ENCODE measurements at places on chromosomes 6 and 20.

DNA sequence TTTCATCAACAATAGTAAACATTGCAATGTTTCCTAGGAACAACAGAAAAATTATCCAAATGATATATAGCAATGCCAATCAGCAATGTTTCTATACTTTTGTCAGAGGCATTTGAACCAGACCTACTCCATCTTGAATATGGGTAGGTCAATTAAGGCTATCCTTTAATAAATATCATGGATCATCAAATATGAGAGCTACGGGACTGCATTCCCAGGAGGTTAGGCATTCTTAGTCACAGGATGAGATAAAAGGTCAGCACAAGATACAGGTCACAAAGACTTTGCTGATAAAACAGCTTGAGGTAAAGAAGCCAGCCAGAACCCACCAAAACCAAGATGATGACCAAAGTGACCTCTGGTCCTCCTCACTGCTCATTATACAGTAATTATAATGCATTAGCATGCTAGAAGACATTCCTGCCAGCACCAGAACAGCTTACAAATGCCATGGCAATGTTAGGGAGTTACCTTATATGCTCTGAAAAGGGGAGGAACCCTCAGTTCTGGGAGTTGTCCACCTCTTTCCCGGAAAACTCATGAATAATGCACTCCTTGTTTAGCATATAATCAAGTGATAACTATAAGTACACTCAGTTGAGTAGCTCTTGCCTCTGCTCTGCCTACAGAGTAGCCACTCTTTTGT, 8.6 kb upstream of the SERPINB6 start:
- H3K36me3 ChIP-seq, result no peaks in the 10 kb centered on the region
- H3K4me1 ChIP-seq, result no peaks in the 10 kb centered on the region
- H3K27ac ChIP-seq, result no peak overlapping the region
- no peak for DNase-seq
- no peaks in the 10 kb centered on the region for H3K27me3 ChIP-seq

DNA sequence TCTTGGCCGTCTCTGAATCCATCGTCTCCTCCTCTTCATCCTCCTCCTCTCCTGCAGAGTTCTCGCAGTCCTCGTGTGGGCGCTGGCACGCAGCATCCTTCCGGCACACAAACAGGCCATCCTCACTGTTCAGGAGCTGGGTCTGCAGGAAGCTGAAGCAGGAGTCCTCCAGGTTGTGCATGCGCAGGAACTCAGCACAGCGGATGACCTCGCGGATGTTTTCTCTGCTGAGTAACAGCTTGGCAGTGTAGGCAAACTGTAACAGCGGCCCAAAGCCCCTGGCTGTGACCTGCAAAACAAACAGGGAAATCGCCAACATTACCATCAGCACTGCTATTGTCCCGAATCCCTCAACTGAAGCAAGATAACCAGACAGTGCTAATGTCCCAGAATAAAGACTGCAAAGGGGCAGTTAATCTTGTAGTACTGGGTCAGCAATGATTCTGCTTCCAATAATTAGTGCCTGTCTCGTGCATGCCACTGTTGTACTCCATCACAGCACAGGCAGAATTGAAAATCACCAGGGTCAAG, 57.4 kb downstream of the GJA10 start:
- DNase-seq, result no peak
- peaks cover 30% of the 10 kb centered on the region for H3K4me1 ChIP-seq
- H3K36me3 ChIP-seq, result peaks cover 32% of the 10 kb centered on the region
- no peak overlapping the region for H3K4me3 ChIP-seq

- H3K27me3 ChIP-seq, result no peaks in the 10 kb centered on the region
- no peaks in the 10 kb centered on the region for H3K4me1 ChIP-seq
These were observed 46.1 kb upstream of the TMEM217 start for GRCh38 chr6:37303891-37304503.

GRCh38 chr6:27791182-27791943, 120.8 kb downstream of the OR2B2 start:
- H3K27me3 ChIP-seq, result no peaks in the 10 kb centered on the region
- H3K27ac ChIP-seq, result no peak overlapping the region
- peak overlapping the region; percentile 35 for H3K4me3 ChIP-seq

GRCh38 chr6:54719633-54720032, 126.9 kb upstream of the FAM83B start:
- no peak overlapping the region for H3K27ac ChIP-seq
- no peaks in the 10 kb centered on the region for H3K4me1 ChIP-seq
- no peak for DNase-seq
- no peaks in the 10 kb centered on the region for H3K27me3 ChIP-seq
- H3K4me3 ChIP-seq, result no peak overlapping the region
- H3K36me3 ChIP-seq, result no peaks in the 10 kb centered on the region

- DNase-seq, result no peak
- no peaks in the 10 kb centered on the region for H3K4me1 ChIP-seq
- no peak overlapping the region for H3K4me3 ChIP-seq
- no peak overlapping the region for H3K27ac ChIP-seq
- no peaks in the 10 kb centered on the region for H3K27me3 ChIP-seq
These were observed 326.1 kb downstream of the PRL start for GRCh38 chr6:21970569-21971300.

DNA sequence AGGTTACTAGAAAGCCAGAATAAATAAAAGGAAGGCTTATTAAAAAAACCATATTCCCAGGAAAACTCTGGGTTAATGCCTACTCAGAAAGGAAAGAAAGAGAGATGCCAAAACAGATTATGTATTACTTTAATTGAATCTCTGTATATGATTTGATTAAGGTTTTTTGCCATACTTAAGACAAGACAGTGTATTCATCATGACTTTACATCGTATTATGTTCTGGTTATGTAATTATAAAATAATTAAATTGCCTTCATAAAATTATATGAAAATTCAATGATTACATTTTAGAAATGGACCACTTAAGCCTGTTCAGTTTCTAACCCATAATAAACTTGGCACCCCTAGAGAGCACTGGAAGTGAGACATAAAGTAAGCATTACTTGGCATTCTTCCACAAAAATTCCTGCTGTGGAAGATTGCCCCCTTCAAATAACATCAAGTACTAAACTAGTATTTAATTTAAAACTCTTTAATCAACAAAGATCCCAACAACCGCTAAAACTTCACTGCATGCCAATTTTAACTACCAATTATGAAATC, 20.8 kb upstream of the IBTK start:
- no peaks in the 10 kb centered on the region for H3K36me3 ChIP-seq
- H3K27ac ChIP-seq, result no peak overlapping the region
- H3K4me1 ChIP-seq, result no peaks in the 10 kb centered on the region
- DNase-seq, result no peak

DNA sequence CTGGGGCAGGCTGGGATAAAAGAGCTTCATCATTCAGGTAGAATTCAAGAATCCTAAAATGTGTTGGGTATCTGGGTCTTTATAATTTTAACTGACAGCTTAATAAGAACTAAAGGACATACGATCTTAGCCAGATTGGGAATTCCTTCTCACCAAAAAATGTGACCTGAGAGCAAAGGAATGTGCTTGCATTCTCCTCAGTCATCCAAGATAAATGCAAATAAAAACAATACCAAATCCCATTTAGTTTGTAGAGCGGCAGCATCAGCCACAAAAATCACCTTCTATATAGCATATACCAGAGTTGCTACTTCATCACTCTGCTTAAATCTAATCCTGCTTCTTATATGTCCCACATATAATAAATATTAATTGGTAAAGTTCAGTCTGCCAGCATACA, 16.9 kb downstream of the USP49 start:
- no peak overlapping the region for H3K27ac ChIP-seq
- no peak for DNase-seq
- H3K4me3 ChIP-seq, result no peak overlapping the region
- H3K27me3 ChIP-seq, result no peaks in the 10 kb centered on the region
- H3K4me1 ChIP-seq, result no peaks in the 10 kb centered on the region

DNA sequence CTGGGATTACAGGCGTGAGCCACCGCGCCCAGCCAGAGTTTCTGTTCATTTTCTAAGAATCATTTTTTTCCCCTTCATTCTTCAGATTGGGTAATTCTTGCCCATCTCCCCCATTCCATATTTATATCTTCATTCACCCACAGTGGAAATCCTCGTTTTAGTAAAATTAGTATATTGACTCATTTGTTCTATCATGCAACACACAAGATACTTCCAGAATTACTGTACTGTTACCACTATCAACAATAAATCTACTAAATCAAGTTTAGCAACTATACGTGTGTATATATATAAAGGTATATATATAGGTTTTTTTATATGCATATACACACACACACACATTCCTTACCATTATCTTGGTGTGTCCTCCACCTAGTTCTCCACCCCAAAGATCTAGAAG, 41.2 kb upstream of the KCNG1 start:
- no peaks in the 10 kb centered on the region for H3K4me1 ChIP-seq
- no peaks in the 10 kb centered on the region for H3K36me3 ChIP-seq
- H3K27me3 ChIP-seq, result peaks cover 2% of the 10 kb centered on the region
- no peak overlapping the region for H3K27ac ChIP-seq

- H3K36me3 ChIP-seq, result no peaks in the 10 kb centered on the region
- DNase-seq, result no peak
- H3K4me1 ChIP-seq, result peaks cover 42% of the 10 kb centered on the region
- H3K27me3 ChIP-seq, result no peaks in the 10 kb centered on the region
- H3K27ac ChIP-seq, result peak overlapping the region; percentile 27
- no peak overlapping the region for H3K4me3 ChIP-seq
These were observed 19.7 kb upstream of the TAGAP start for GRCh38 chr6:159064477-159064876.

GRCh38 chr6:27980111-27980510, 23.1 kb downstream of the OR2B6 start:
- H3K4me1 ChIP-seq, result no peaks in the 10 kb centered on the region
- H3K36me3 ChIP-seq, result no peaks in the 10 kb centered on the region
- no peak overlapping the region for H3K4me3 ChIP-seq
- H3K27me3 ChIP-seq, result peaks cover 9% of the 10 kb centered on the region
- no peak overlapping the region for H3K27ac ChIP-seq

GRCh38 chr6:117168296-117169063, 96.9 kb upstream of the VGLL2 start:
- no peaks in the 10 kb centered on the region for H3K36me3 ChIP-seq

GRCh38 chr20:6416371-6416770, 293.5 kb upstream of the FERMT1 start:
- no peak for DNase-seq
- no peak overlapping the region for H3K27ac ChIP-seq
- no peaks in the 10 kb centered on the region for H3K27me3 ChIP-seq
- H3K36me3 ChIP-seq, result no peaks in the 10 kb centered on the region

- H3K4me3 ChIP-seq, result no peak overlapping the region
- H3K27me3 ChIP-seq, result no peaks in the 10 kb centered on the region
- no peaks in the 10 kb centered on the region for H3K4me1 ChIP-seq
- no peaks in the 10 kb centered on the region for H3K36me3 ChIP-seq
- DNase-seq, result no peak
These were observed 41.6 kb upstream of the FRMD1 start for GRCh38 chr6:168120390-168121302.

DNA sequence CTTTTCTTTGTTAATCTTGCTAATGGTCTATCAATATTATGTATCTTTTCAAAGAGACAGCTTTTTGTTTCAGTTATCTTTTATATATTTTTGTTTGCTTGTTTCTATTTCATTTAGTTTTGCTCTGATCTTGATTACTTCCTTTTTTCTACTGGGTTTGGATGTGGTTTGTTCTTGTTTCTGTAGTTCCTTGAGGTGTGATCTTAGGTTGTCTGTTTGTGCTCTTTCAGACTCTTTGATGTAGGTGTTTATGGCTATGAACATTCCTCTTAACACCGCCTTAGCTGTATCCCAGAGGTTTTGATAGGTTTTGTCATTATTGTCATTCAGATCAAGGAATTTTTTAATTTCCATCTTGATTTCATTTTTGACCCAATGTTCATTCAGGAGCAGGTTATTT, 26.8 kb upstream of the TNFAIP3 start:
- no peaks in the 10 kb centered on the region for H3K4me1 ChIP-seq
- no peak for DNase-seq
- H3K4me3 ChIP-seq, result no peak overlapping the region
- H3K27ac ChIP-seq, result no peak overlapping the region
- H3K36me3 ChIP-seq, result no peaks in the 10 kb centered on the region

- DNase-seq, result peak; percentile 5
- peaks cover 14% of the 10 kb centered on the region for H3K4me1 ChIP-seq
- no peaks in the 10 kb centered on the region for H3K27me3 ChIP-seq
- peak overlapping the region; percentile 50 for H3K4me3 ChIP-seq
These were observed 44.9 kb downstream of the MDFI start for GRCh38 chr6:41683273-41683522.

GRCh38 chr6:49549691-49550491, 577 bp upstream of the C6orf141 start:
- no peak overlapping the region for H3K27ac ChIP-seq
- H3K27me3 ChIP-seq, result peaks cover 4% of the 10 kb centered on the region
- no peaks in the 10 kb centered on the region for H3K4me1 ChIP-seq
- H3K4me3 ChIP-seq, result no peak overlapping the region
- no peaks in the 10 kb centered on the region for H3K36me3 ChIP-seq
- DNase-seq, result no peak

DNA sequence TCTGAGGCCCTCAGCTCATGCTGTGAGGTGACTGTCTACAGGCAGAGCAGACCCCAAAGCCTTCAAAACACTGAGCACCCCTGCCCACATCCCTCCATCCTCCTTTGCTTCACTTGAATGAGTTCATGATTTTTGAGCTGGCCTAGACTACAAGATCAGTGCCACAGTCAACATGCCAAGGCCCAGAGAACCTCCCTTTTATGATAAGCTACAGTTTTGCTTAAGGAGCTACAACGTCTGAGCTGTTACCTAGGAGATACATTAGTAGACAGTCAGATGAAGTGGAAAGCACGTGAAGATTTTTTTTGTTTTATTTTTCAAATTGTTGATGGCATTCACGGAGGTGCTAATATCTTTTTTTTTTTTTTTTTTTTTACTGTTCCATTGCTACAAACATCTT, 139.0 kb downstream of the SOBP start:
- H3K36me3 ChIP-seq, result no peaks in the 10 kb centered on the region
- H3K27me3 ChIP-seq, result peaks cover 7% of the 10 kb centered on the region
- no peak overlapping the region for H3K4me3 ChIP-seq
- H3K4me1 ChIP-seq, result no peaks in the 10 kb centered on the region
- H3K27ac ChIP-seq, result no peak overlapping the region
- DNase-seq, result no peak

DNA sequence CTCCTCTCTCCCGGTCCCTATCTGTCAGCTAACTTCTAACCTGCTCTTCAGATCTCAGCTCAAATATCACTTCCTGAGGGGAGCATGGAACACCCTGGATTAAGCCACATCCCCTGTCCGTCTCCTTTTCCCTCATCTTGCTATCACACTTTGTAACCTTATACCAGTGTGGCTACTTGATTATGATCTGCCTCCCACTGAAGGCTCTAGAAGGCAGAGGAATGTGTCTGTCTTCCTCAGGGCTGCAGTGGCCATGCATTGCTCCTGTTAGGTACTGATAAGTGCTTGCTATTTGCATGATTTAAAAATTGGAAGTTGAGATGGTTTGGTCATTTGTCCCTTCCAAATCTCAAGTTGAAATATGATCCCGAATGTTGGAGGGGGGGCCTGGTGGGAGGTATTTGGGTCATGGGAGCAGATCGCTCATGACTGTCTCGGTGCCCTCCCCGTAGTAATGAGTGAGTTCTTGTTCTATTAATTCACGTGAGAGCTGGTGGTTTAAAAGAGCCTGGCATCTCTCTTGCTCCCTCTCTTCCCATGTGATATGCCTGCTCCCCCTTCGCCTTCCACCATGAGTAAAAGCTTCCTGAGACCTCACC, 71.4 kb downstream of the PLCB4 start:
- H3K36me3 ChIP-seq, result no peaks in the 10 kb centered on the region
- H3K4me3 ChIP-seq, result no peak overlapping the region
- no peaks in the 10 kb centered on the region for H3K4me1 ChIP-seq
- no peak for DNase-seq
- no peaks in the 10 kb centered on the region for H3K27me3 ChIP-seq

- H3K27me3 ChIP-seq, result no peaks in the 10 kb centered on the region
- H3K27ac ChIP-seq, result no peak overlapping the region
- H3K4me3 ChIP-seq, result no peak overlapping the region
- DNase-seq, result no peak
These were observed 90.7 kb downstream of the SNAP25 start for GRCh38 chr20:10309326-10309725.
